ENCODE measurements at places on chromosomes 12 and 14.

DNA sequence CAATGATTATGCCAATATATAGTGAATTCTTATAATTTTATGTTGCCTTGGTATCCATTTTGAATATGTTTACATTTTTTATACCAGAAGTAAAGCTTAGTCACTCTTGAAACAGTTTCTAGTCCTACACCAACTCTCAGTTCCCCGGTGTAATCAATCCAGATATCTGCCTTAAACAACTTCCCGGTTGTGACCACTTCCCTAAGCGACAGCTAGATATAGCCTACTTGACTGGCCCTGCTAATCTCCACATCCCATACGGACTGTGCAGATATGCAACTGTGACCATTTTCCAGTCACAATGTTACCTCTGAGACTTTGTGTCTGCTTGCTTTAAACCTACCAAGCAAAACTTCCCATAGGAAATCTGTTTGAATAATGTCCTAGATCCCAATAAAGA is 1551.5 kb upstream of the SEL1L start:
- DNase-seq: no peak

GRCh38 chr12:113276946-113277500 is 55.8 kb downstream of the TPCN1 start:
- no peak for DNase-seq

GRCh38 chr12:110702081-110702480 is 13.2 kb upstream of the HVCN1 start:
- DNase-seq: no peak

GRCh38 chr14:100187247-100187833 is 27.9 kb upstream of the DEGS2 start:
- DNase-seq: no peak

- DNase-seq: no peak
Measured at GRCh38 chr12:65501093-65501621, 222.7 kb downstream of the MSRB3 start.

Measured in activated CD4-positive, alpha-beta T cell treated with anti-CD3 and anti-CD28 coated beads for 1 hour (primary cell).